Hematopoietic multipotent progenitor cell treated with erythropoietin and hydrocortisone succinate and interleukin-3 and kit ligand, for 8 days (in vitro differentiated cells): ENCODE measurements at places on chromosomes 6 and 20.
A peak's percentile ranks its signal among the peaks of the same experiment; 100 is the strongest.

- DNase-seq: no peak
Observed at GRCh38 chr20:14142964-14143627, 147.8 kb downstream of the MACROD2 start.

DNA sequence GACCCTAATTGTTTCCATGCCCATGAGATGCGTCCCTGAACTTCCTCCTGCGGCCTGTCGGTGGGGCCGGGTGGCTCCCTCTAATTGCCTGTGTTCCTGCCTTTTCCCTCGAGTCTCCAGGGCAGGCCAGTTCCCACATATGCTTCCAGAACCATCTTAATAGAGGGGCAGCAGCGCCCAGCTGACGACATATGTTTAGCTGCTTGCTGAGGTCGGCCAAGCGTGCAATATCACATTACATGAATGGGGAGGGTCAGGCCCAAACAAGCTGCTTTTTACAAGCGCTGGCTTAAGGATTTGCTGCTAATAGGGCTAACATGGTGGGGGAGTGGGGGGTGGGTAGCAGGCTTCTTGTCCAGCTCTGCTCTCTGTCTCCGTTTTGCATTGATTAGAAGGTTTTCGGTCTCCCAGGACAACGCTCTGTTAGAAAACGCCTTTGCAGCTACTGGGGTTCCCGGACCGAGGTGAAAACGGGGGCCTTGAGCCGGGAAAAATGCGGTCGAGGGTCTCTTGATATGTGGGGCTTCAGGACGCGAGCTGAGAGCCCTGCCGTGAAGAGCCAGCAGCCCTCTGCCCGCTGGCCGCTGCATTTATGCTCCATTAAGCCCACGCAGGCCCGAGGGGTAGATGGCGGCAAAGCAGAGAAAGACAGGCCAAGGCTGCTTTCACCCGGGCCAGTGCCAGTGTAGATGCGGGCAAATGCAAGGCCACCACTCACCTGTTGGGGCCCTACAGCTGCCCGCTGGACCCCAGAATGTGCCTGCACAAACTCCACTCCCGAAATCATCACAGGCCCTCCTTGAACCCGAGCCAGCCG lies 308.5 kb downstream of the BMP7 start:
- no peak for DNase-seq

GRCh38 chr6:149761438-149761837 lies 11.9 kb downstream of the PCMT1 start:
- peak; percentile 42 for DNase-seq

GRCh38 chr20:42261766-42262270 lies 643.6 kb upstream of the CHD6 start:
- DNase-seq: no peak

DNA sequence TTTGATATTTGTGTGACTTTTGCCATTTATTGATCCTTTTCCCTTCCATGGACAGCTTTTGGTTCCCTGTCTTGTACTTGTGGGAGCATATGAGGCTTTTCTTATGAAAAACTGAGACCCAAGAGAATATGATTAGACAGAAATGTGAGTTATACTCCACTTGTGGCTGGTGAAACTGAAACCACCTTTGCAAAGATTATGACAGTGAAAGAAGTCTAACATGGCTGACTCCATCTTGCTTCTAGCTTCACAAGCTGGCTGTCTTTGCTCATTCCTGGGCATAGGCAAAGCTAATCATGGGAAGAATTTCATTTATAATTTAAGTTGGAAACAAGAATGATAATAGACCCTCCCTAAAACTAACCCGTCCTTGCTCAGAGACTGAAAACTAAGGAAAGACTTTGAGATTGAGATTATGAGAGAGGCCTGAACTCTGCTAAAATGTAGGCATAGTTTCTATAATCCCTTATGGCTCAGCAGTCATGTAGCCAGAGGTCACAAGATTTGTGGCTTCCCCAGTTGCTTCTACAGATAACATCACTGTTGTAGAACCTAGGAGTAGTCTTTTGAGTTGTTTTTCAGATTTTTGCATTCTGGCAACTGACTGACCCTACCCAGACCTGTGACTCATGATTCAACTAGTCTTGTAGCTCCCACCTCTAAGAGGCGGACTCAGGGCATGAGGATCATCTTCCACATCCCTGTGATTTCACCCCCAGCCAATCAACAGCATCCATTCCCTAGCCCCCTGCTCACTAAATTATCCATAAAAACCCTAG lies 50.9 kb upstream of the CD2AP start:
- DNase-seq: no peak

- DNase-seq: no peak
Observed at GRCh38 chr20:47821481-47822100, 36.3 kb upstream of the SULF2 start.

DNA sequence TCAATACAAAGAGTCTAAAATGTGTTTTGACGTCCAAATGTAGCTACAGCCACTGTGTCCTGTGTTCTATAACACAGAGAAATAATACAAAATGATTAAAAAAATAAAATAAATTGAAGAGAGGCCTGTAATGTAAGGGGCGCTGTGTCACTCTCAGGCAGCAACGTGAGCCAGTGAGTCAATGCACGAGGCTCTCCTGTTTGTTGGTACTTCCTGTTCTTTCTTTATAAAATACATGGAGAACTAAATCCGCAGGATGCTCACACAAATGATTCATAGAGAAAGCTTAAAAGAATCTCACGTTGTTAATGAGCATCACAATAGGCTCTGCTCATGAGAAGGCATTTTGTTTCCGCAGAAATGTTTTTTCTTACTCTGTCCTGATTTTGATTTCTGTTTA lies 635.0 kb upstream of the AGPAT4 start:
- no peak for DNase-seq

- DNase-seq: no peak
Observed at GRCh38 chr6:49555951-49556350, 5.5 kb downstream of the C6orf141 start.

GRCh38 chr20:33785503-33785902 lies 25.6 kb upstream of the CHMP4B start:
- no peak for DNase-seq

DNA sequence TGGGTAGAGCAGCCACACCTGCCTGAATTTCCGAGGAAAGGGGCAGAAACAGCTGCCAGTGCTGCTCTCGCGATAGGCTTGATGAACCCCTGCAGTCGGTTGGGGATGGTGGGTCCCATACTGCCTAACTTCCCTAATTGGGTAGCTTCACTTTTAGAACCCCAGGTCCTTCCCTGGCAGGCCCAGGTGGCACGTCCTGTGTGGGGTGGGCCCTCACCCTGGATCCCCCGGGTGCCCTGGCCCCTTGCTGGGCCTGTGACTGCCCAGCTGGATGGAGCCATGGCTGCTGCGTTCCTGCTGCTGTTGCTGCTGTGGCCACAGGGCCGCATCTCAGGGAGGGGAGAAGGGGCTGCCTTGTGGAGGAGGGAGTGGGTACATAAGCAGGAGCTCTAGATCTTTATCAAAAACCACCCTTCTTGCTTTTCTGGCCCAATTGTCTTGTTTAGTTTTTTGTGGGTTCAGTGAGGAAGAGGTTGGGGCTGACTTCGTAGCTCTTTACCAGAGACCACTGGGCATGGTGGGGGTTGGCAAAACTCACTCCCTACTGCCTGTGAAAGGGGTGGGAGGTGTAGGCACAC lies 19.2 kb downstream of the TREML4 start:
- DNase-seq: no peak
